ENCODE measurements at places on chromosomes 2 and 18.

DNA sequence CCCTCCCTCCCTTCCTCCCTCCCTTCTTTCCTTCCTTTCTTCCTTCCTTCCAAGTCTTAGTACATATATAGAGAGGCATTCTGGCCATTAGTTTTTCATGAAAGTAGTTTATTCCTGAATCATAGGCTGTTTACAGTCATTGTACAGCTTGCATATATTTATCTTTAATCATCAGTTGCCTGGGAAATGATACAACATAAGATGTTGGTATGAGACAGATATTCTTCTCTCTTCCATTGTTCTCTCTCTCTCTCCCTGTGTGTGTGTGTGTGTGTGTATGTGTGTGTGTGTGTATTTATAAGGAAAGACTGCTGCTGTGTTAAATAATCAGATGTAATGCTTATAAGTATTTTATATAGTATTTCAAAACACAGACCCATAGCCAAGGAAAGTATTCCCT, 289.8 kb upstream of the UBE2E3 start:
- no peak for DNase-seq

DNA sequence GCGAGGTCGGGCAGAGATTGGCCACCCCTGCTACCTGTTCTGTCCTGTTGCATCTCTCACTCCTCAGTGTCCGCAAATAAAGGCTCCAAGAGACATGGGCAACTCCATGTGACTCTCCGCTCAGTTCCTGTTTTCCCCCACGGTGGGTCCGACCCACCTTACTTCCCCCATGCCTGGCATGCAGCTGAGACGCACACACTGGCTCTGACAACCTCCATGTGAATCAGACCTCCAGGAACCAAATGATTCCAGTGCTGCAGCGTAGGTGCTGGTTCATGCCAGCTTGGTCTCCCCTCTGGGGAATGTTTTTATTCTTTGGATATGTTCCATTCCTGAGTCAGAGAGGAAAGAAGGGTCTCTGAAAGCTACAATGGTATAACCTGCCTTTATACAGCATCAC, 221.5 kb downstream of the SH3RF3 start:
- no peak for DNase-seq

DNA sequence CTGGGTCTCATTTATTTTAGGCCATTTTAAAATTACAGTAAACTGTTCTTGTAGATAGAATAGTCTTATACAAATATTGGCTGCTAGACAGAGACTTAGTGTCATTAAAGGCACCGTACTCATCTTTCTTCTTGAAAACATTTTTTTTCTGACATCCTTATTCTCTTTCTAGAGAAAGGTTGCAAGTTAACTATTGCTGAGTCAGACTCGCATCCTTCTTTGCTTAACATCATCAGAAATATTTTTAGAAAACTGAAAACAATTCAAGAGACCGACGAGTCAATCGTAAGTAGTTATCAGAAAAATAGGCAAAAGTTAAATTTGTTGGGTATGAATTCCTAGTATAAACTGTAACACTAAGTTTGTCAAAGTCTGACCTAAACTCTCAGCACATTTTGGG, 72.2 kb downstream of the HNMT start:
- DNase-seq, result no peak

- DNase-seq, result no peak
Observed at GRCh38 chr18:42514512-42514911, 559.5 kb downstream of the PIK3C3 start.

All from activated CD4-positive, alpha-beta T cell treated with anti-CD3 and anti-CD28 coated beads, Interleukin-2, amount 10 ng/mL, durations not matched to agents 7 days and 5 days (primary cell).